Endothelial cell (in vitro differentiated cells): ENCODE measurements at places on chromosomes 3 and 15.

GRCh38 chr3:72458375-72458774 lies 389.9 kb downstream of the SHQ1 start:
- no peak for DNase-seq

GRCh38 chr3:30934208-30934550 lies 39.7 kb upstream of the GADL1 start:
- DNase-seq: no peak

DNA sequence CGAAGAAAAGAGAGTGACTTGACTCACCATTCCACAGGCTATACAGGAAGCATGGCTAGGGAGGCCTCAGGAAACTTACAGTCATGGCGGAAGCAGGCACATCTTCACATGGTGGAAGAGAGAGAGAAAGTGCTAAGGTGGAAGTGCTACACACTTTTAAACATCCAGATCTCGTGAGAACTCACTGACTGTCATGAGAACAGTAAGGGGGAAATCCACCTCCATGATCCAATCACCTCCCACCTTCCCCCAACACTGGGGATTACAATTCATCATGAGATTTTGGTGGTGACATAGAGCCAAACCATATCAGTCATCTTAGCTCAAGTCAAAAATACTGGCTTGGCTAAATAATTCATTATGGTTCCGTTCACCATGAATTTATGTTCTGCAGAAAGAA lies 45.3 kb upstream of the NEDD4 start:
- no peak for DNase-seq

GRCh38 chr3:165854696-165855095 lies 17.5 kb upstream of the BCHE start:
- DNase-seq: no peak

- DNase-seq: no peak
Measured at GRCh38 chr15:89463113-89463512, 33.3 kb downstream of the RHCG start.

- no peak for DNase-seq
Measured at GRCh38 chr3:52352566-52352965, 36.4 kb downstream of the DNAH1 start.

DNA sequence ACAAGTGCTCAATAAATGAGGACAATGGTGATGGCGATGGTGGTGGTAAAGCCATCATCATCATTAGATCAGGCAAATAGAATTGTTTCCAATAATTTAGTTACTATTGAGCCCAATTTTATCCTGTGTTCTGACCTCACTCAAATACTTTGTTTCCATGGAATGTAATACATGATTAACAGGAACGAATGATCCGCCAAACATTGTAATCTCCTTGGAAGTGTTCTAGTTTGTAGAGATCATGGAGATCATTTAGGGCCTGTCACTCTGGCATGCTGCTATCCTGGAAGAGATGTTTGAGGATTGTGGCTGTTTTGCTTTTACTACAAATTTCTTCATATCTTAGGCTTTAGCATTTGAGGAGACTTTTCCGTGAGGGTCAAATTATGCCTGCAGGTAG lies 2.8 kb downstream of the COL6A6 start:
- no peak for DNase-seq

GRCh38 chr3:99541181-99541580 lies 97.2 kb upstream of the COL8A1 start:
- no peak for DNase-seq

DNA sequence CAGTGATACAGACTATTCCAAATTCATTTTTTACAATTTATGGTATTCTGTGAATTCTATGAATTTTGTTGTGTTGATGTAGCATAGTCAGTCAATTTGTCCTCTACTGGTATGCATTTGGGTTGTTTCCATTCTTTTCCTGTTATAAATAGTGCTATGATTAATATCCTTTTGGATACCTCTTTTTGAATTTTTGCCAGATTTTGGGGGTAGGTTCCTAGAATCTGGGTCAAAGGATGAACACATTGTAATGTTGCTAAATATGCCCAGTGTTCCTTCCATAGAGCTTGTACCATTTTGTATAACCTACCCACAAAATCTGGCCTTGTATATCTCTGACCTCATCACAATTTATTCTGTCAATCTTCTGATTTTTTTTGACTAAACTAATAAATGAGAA lies 44.4 kb upstream of the C3orf38 start:
- DNase-seq: no peak

- no peak for DNase-seq
Measured at GRCh38 chr3:173066044-173067004, 74.7 kb downstream of the SPATA16 start.

DNA sequence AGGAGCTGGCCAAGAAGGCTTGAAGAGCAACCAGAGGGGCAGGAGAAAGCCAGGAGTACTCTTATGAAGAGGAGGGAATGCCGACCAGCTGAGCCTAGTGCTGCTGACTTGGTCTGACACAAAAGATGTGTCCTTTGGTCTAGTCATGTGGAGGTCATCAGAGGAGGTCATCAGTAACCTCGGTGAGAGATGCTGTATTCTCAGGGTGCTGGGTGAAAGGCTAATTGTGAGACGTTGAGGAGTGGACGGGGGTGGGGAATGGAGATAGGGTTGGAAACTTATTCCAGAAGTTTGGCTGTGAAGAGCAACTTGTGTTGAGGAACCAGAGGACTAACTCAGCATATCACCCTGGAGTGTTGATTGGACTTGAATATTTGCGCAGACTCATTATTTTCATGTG lies 5.5 kb downstream of the CRTC3 start:
- no peak for DNase-seq

DNA sequence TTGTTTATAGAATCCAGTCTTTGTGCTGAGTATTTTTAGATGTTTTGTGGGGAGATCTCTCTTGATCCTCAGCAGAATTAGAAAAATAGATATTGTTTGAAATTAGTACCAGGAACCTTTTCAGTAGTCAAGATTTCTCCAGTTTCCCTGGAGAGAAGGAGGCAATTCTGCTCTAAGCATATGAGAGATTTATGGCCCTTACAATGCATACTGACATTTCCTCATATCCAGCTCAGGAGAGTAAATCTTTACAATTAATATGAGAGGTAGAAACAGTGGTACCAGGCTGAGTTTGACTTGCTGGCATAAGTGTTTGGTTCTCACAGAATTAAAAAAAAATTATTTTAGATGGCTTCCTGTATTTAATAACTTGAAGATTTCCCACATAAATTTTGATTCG lies 239.1 kb upstream of the SGO1 start:
- DNase-seq: no peak

DNA sequence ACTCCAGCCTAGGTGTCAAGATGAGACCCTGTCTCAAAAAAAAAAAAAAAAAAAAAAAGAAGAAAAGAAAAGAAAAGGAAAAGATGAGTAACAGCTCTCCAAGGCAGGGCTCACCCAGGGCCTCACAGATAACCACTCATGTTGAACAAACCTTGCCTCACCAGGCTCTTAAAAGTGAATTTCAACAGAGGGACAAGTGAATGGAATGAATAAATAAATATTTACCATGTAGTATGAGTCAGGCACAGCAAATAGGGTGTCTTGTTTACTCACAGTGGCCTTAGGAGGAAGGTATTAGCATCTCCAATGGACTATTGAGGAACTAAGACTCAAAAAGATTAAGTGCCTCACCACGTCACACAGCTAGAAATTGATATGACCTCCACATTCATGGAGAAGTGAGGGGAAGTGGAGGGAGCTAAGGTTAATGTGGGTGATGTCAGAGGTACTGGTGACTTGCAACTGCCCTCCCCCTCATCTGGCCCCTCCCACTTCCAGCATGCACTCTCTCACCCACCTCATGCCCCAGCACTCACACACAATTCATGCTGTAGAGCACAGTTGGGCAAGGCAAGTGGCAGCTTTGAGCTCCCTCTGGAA lies 255.5 kb downstream of the UACA start:
- no peak for DNase-seq

DNA sequence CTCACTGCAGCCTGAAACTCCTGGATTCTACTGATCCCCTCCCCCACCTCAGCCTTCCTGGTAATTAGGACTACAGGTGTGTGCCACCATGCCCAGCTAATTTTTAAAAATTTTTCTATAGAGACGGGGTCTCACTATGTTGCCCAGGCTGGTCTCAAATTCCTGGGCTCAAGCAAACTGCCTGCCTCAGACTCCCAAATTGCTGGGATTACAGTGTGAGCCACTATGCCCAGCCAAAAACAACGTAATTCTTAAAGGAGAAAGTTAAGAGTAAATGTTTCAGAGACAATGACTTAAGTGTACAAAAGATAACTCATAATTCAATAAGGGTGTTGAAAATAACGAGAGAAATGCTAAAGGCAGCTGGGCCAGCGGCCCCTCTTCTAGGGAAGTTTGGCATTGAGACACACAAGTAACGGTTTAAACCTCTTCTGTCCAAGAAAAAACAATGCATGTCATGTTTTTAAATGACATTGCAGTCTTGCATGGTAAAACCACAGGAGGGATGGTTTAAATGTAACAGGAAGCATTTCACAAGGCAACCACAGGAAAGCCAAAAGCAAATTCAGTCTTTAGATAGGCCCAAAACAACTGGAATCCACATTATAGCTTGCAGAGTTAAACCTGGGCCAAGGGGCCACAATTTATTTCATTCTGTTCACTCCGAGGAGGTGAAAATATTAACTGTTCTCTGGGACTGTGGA lies 5.1 kb downstream of the PROK2 start:
- DNase-seq: no peak

DNA sequence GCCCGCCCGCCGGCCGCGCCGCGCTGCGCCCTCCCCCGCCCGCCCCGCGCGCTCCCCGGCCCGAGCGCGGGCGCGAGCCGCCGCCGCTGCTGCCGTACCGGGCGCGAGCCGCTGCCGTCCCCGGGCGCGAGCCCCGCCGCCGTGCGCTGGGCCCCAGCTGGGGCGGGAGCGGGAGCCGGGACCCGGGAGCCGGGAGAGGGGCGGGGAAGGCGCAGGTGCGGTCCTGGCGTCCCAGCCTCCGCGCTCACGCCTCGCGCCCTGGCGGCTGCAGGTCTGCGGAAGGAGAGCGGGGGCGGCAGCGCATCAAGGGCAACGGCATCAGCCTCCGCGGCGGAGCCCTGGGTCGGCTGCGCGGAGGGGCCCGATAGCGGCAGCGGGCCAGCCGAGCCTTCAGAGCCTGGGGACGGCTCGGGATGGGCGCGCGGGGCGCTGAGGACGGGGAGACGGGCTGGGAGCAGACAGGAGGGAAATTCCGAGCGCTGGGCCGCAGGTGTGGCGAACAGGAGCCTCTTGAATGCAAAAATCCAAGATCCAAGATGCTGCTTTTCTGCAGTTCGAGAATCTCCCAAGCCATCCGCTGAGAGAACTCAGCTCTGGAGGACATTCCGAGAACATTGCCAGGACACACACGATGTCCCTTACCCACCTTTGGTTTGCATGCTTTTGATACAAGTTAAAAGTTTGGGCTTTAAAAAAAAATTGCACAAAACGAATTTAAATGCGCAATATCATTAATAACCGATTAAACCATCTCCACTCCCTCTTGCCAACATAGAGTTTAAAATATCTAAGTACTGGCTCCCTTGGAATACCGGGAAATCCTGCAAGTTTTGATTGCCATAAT lies 251.1 kb downstream of the TJP1 start:
- DNase-seq: peak; percentile 62

- no peak for DNase-seq
Measured at GRCh38 chr3:87246662-87247429, 19.7 kb downstream of the CHMP2B start.

GRCh38 chr3:148197061-148197460 lies 500.6 kb upstream of the AGTR1 start:
- DNase-seq: no peak

GRCh38 chr15:91140601-91141000 lies 40.5 kb downstream of the SV2B start:
- no peak for DNase-seq

DNA sequence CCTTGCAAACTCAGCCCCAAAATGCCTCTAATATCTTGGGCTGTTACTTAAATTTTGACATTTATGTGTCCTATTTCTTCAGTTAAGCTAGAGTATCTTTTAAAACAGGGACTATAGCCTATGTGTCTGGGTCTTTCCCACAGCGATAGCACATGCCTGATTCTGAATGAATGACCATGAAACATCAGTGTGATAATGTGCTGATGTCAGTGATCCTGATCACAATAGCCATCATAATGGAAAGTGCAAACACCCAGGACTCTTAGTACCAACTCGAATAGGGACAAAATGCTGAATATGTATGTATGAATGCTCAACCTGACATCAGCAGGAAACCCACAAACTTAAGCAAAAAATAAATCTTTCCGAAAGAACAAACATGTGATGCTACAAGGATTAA lies 537.4 kb downstream of the IGSF11 start:
- no peak for DNase-seq

GRCh38 chr3:52539010-52539653 lies 2.7 kb downstream of the UQCC5 start:
- DNase-seq: no peak
